ENCODE measurements at places on chromosomes 4 and X.

DNA sequence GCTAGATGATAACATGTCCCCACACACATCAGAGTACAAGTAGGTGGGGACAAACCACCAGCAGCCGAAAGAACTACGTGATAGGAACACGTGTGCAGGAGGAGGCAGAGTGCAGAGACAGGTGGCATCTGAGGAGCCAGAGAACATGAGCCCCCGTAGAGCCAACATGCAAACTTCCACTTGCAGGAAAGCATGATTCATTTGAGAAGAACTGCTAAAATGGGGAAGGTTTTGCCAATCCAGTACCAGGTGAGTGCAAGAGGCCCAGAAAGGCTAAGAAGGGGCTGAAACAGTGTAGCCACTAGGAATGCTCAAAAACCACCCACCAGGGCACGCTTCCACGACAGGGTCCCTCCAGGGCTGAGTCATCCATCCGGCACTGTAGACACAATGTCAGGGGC is 149.8 kb upstream of the TENM3 start:
- no peak for DNase-seq

GRCh38 chr4:78567500-78568060 is 16.0 kb downstream of the ANXA3 start:
- DNase-seq: no peak

DNA sequence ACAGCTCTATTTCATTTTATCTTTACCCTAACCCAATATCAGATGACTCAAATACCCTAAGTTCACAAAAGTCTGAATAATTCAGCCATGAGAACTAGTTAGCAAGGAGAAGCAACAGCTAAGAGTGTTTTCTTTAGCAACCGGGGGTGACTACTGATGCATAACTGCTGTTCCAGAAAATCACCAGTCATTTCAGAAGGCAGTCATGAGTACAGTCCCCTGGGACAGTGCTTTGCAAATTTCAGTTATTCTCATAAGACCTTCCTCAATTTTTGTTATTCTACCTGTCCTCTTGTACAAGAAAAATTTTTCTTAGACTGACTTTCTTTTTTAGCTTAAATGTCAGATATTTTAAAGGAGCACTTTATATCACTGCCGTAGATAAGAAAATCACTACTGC is 16.4 kb downstream of the BANK1 start:
- DNase-seq: no peak

DNA sequence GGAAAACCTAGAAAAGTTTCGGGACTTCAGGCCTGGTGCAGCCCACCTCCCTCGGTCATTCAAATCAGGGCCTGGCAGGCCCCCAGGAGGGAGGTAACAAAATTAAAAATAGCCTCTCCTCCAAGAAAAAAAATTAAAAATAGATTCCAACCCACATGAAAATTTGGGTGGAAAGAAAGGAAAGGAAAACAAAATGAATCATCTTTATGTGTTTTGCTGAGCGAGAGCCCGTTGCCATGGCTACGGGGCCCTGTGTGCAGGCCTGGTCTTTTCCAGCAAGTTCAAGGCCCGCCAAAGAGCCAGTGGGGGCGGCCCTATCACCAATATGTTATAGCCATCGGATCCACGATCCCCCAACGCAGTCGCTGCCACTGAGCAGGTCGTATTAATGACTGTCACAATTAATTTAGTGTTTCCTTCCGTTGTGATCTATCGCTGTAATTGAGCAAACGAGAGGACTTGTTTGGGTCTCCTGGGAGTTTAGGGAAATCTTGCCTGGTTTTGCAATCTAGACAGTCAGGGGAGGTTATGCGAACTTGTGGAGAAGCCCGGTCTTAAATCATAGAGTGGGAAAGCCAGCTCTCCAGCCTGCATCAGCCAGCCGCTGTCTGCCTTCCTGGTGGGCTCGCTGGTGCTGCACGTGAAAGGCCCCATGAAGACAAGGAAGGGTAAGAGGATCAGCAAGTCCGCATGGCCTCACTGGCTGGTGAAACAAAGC is 452.4 kb downstream of the BCOR start:
- no peak for DNase-seq

DNA sequence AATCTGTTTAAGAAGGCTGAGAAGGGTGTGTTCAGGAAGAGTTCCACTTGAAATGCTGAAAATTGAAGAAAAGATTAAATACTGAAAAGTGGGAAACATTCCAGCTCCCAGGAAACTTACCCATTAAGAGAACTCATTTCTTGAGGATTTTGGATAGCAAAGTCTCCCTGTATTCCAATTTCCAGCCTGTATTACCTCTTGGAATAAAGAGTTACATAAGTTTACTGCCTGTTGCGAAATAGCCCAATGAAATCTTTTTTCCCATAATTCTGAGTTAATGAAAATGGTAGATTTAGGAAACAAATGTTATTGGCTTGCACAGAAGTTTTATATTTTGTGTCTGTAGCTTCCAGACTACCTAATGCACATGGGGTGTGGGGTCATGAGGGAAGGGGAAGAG is 12.0 kb downstream of the NHSL2 start:
- DNase-seq: no peak

DNA sequence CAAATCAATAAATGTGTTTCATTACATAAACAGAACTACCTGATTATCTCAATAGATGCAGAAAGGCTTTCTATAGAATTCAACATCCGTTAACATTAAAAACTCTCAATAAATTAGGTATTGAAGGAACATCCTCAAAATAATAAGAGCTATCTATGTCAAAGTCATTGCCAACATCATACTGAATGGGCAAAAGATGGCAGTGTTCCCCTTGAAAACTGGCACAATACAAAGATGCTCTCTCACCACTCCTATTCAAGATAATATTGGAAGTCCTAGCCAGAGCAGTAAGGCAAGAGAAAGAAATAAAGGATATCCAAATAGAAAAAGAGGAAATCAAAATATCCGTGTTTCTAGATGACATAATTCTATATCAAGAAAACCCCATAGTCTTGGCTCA is 466.4 kb downstream of the MAGEE1 start:
- no peak for DNase-seq

GRCh38 chrX:8310409-8310808 is 139.3 kb upstream of the VCX2 start:
- DNase-seq: no peak

- DNase-seq: peak; percentile 7
Measured at GRCh38 chrX:19990151-19990555, 708 bp downstream of the BCLAF3 start.

DNA sequence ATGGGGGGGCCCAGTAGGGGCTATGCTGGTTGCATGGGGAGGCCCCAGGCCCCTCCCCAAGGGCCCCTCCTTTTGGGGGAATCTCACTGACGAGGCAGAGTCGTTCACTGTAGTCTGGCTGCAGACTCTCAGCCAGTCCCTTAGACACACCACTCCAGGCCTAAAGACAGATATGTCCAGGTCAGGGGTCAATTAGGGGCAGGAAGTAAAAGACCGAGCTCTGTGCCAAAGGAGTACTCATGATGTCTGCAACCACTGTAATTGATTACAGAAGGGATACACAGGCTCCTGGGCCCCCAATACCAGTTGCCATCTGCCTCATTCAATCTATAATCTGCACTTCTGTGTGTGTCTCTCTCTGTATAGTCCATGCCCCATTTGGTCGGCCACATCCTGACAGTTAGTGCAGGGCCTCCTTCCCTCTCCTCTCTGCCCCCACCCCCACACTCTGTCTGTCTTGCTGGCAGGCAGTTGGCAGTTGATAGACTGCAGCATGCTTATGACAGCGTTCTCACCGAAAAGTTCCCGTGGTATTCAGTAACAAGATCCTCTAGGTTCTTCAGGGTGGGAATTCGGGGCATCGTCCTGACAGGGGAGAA is 1.3 kb upstream of the CXorf65 start:
- DNase-seq: no peak

- no peak for DNase-seq
Measured at GRCh38 chr4:116665716-116666115, 419.7 kb downstream of the TRAM1L1 start.

GRCh38 chrX:107505223-107505622 is 55.8 kb downstream of the FRMPD3 start:
- DNase-seq: no peak

DNA sequence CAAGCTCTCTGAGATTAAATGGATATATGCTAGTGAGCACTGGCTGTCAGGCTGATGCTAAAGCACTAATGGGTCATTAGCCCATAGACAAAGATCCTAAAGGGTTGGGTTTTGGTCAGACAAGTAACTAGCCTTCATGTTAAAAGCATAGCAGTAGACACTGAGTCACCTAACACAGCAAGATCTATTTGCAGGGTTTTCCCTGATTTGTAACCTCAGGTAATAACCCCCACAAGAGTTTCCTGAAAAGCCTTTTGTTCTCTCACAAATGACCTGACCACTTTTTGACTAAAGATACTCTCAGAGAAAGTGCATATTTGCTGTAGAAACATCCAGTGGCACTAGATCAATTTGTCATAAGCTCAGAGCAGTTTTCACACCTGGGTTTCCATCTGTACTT is 251.1 kb upstream of the TEX13A start:
- DNase-seq: no peak

- DNase-seq: no peak
Measured at GRCh38 chrX:19649226-19649995, 134.1 kb upstream of the MAP3K15 start.

- no peak for DNase-seq
Measured at GRCh38 chr4:5387457-5387856, 320.9 kb downstream of the EVC2 start.

DNA sequence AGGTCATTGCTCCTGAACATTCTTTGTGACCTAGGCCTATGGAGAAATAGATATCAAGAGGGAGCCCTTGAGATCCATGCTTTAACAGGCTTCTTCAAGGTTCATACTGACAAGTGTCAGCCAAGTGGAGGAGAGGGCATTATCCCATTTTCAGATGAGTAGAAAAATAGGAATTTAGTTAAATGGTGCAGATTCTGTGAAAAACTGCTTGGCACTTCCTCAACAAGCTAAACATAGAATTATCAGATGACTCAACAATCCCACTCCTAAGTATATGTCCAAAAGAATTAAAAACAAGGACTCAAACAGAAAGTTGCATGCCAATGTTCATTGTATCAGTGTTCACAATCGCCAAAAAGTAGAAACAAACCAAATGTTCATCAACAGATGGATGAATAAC is 43.8 kb upstream of the KCNIP4 start:
- no peak for DNase-seq

GRCh38 chr4:19999276-19999675 is 252.4 kb upstream of the SLIT2 start:
- no peak for DNase-seq

GRCh38 chr4:101345271-101345595 is 2.1 kb downstream of the PPP3CA start:
- no peak for DNase-seq

DNA sequence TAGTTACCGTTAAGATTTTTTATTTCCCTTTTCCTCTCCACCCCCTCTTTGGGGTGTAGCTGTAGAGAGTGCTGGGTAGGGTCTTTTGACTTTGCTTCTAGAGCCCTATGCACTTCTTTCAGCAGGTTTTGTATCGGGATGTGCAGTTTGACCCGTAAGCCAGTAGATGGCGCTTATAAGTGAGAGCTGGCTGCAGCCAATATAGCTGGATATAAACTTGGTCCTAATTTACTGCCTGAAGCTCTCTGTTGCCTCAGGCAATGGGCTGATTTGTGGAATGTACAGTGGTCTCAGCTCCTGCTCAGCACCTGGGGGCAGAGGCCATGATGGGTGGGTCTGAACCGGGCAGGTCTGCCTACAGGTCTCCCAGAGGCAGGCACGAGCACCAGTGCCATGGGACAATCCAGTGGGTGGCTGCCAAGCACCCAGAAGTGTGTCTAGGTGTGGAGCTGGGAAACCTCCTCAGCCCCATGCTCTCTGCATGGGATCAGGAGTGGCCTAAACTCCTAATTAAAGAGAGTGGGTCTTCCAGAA is 146.5 kb downstream of the SPANXN1 start:
- no peak for DNase-seq

DNA sequence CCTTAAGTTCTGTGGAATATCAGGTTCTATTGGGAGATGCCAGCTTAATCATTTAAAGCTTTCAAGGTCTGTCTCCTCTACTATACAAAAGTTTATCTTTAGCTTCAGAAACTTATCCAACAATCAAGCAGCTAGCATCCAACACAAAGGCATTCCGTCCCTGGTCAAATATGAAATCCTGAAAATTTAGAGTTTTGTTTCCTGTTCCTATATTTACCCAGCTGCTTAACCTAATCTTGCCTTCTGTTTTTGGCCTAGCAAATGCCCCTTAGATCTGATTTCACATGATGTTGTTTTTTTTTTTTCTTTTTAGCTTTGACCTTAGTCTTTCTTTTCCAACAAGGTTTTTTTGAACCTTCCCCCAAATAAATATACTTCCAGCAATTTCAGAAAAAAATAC is 33.8 kb downstream of the FAM13A start:
- DNase-seq: no peak

GRCh38 chrX:74514384-74514783 is 93.1 kb downstream of the SLC16A2 start:
- no peak for DNase-seq

DNA sequence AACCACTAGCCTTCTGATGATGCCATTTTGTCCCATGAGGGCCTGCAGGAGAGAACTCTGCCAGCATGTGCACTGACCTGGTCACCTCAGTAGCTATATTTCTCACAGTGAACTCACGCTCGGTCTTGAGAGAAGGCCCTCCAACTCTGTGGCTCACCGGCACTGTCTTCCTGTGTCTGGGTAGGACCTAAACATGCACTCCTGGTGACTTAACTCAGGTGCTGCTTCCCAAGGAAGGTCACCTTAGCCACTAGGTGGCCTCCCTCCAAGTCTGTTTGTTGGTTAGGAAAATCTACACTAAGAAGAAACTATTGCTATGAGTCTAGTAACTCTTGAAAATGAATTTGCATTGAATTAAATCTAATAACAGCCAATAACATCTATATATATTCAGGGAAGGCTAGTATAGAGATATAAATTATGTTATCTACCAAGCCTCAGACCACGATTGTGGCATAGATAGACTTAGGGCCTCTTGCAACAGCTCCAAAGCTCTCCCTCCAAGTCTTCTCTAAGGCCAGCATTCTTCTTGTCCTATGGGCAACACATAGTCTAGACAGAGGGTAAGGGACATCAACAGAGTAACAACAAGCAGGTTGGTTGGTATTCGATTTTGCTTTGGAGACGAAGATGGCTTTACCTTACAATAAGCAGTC is 24.7 kb downstream of the TLR10 start:
- DNase-seq: no peak

DNA sequence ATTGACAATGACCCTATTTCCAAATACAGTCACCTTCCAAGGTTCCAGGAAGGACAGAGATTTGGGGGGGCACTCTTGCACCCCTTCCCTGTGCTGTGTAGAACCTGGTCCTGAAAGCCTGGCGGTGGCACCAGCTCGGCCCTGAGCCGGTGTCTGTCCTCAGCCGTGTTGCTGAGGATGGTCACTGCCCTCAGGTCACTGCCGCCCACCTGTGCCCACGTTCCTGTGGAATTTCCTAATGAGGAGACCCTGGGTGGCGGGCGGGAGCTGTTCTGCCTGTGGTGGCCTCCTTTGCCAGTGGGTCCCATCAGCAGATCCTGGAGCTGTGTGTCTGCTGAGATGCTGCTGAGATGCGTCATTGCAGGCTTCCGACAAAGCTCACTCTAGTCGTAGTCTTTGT is 32.9 kb downstream of the NELFA start:
- DNase-seq: no peak
